BE2C (cell line): ENCODE measurements at places on chromosomes 6 and 20.
A peak's percentile ranks its signal among the peaks of the same experiment; 100 is the strongest.

DNA sequence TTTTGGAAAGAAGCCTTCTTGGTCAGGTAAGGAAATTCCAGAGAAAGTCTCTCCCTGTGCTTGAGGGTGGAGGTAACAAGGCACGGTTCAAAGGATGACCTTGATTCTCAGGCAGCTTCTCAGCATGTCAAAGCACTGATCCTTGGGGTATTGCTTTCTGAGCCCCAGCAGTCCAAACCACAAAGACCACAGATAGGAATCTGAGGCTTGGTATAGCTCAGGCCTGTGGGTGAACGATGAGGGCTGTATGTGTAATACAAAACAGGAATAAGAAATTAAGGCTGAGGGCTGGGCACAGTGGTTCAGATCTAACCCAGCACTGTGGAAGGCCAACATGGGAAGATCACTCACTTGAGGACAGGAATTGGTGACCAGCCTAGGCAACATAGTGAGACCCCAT lies 70.2 kb upstream of the SLC22A1 start:
- DNase-seq, result no peak

- DNase-seq, result no peak
These were observed 687.7 kb upstream of the POU3F2 start for GRCh38 chr6:98146656-98147055.

DNA sequence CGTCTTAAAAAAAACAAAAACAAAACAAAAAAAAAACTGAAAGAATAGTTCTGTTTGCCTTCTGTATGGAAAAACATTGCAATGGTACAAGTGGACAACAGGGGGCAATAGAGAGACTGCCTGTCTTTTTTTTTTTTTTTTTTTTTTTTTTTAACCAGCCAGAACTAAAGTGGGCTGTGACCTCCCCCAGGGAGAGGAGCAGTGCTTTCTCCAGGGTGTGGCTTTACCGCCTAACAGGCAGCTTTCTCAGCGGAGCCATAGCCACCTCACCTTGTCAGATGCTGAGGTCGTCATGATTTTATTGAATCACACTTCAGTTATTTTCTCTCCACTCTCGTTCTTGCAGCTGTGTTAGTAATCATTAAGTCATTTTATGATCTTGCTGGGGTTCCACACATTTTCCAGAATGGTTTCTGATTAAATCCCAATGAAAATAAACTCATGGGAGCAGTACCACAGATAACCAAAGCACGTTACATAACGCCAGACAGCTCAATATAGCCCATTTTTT lies 78.4 kb downstream of the GMPR start:
- peak; percentile 51 for DNase-seq

- no peak for DNase-seq
These were observed 77.8 kb upstream of the FRMD1 start for GRCh38 chr6:168156742-168157265.

DNA sequence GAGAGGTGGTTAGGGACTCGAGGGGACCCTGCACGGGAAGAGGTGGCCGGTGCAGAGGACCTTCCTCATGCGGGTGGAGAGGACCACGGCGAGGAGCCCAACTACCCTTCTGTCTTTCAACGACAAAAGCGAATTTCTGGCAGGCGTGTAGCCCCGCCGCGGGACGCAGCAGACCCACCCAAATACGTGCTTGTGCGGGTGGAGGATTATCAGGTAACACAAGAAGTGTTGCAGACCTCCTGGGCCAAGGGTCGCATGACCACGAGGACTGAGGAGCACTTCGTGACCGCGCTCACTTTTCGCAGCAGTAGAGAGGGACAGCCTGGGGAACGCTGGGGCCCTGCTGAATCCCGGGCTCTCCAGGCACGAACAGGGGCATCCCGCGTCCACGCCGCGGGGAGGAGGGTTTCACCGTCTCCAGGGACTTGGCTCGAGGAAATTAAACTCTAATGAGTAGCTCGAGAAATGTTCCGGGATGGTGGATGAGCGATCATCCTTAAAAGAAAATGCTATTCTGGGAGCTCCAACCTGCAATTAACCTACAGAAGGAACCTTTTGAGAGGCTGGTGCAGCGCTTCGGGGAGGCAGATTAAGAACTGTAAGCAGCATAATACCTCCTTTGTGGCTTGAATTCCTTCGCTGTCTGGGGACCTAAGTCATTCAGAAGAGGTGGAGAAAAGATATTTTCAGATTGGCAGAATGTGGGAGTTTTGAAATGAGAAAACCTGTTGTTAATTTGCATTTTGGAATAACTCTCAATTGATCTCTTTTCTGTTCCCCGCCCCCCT lies 804 bp downstream of the C6orf141 start:
- DNase-seq, result no peak

DNA sequence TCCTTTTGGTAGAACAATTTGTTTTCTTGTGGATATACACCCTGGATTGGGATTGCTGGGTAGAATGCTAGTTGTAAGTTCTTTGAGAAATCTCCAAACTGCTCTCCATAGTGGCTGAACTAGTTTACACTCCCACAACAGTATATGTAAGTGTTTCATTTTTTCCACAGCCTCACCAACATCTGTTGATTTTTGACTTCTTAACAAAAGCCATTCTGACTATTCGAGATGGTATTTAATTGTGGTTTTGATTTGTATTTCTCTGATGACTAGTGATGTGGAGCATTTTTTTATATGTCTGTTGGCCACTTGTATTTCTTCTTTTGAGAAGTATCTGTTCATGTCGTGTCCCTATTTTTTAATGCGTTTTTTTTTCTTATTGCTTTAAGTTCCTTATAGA lies 444.1 kb downstream of the CBLN4 start:
- no peak for DNase-seq
